ENCODE measurements at places on chromosomes 6 and 20.

DNA sequence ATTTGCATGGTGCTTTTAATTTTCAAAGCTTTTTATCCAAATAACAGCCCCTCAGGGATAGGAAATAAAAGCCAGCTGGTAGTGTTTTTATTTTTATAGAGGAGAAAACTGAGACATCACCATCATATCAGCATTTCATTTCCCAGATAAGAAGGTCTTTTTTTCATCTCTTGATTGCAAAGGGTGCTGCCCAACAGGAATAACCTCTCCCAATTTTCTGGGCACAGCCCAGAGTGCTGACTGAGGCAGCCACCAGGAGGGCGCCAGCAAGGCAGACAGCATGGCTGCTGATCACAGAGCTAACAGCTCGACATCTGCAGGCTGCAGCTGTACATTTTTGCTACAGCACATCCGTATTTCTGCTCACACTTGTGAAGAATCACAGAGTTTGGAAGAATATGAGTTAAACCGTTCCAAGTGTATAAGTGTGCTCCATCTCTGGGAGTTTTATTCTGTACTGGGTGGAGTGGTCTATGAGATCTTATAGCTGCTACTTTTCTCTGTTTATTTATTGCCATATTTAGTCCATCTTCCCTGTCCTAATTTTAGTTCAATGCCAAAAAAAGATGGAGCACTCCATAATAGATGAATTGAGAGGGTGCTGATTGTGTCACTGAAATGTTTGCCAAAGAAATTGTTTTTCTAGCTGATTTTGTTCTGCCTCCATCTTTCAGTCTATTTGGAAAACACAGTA lies 85.5 kb upstream of the C20orf144 start:
- DNase-seq = peak; percentile 63

DNA sequence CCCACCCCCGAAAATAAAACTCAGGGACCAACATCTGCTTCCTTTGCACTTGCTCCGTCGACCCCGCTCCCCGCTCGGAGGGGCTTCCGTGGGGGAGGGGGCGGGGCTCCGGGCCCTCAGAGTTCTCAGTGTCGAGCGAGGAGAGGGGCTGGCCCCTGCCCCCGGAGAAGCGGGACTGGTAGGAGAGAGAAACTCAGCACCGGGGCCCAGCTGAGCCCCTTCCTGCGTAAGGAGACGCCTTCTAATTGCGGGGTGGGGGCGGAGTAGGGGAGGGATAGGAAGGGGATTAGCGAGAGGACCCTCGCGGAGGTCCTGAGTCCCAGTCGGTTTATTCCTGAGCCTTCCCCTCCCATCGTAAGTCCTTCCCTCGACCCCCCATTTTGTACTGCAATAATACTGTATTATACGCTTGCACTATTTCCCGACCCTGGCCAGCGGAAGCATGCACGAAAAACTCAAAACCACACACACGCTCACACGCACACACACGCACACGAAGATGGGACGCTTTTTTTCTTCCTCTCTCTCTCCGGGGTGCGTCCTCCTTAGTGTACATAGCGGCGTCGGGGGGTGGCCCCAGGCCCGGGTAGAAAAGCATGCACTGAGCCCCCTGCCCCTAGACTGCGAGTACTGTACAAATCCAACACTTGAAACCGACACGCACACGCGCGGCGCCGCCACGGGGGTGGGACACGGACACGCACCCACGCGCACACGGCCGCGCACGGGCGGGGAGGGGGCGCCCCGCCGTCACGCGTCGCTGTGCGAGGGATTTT lies 22.1 kb upstream of the SLC22A7 start:
- DNase-seq = peak; percentile 59

- DNase-seq = peak; percentile 66
These were observed 1.9 kb downstream of the L3MBTL3 start for GRCh38 chr6:130020073-130020906.

DNA sequence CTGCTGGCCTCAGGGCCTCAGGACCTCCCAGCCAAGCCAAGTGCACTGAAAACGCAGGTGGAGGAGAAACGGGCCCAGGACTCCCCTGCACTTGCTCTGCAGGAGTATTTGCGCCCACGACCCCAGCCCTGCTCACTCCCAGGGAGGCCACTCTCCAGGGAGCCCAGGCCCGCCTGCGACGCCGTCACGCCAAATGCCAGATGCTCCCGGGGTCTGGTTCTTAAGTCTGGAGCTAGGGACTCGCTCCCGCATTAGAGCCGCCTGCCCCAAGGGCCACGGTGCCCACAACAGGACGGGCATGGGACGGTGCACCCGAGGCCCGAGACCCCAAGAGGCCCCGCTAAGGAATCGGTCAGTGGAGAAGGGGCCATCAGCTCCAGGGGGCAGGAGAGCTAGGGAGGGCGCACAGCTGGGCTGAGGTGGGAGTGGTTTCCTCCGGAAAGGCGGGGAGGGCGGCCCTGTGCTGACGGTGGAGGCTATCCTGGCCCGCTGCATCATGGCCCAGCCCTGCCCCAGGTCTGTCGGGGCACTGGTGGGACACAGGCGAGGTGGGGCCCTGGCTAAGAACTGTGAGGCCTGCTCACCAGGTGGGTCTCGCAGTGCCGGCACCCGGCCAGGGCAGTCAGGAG lies 44.1 kb upstream of the CHRNA4 start:
- no peak for DNase-seq

DNA sequence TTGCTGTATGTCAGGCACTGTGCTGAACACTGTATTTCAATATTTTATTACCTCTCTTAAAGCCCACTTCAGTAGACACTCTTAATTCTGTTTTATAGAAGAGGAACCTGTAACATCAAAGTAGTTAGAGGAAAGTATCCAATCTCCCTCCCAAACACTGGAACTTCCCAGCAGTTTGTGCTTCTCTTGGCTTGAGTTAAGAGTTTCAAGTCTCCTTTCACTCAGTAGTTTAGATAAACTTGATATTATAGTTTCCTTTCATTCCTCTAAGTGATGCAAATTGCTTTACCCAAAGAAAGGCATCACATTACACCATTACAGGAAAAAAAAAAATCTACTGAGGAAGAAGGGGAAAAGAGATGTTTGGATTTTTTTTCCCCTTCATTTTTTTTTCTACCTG lies 164.3 kb downstream of the TSHZ2 start:
- DNase-seq = no peak

- DNase-seq = peak; percentile 73
These were observed at the start of gene UST for GRCh38 chr6:148746363-148747144. UST (plus strand) TSS chr6:148747030; CDS start chr6:148747431, 401 bp downstream.

GRCh38 chr6:30689022-30689865 lies 1.5 kb downstream of the NRM start:
- no peak for DNase-seq
